ENCODE measurements at places on chromosomes 7 and 10. TPM values are rescaled to one million over a fixed set of nuclear protein-coding genes. Genes with fewer than 3 reads are reported as not detected.

DNA sequence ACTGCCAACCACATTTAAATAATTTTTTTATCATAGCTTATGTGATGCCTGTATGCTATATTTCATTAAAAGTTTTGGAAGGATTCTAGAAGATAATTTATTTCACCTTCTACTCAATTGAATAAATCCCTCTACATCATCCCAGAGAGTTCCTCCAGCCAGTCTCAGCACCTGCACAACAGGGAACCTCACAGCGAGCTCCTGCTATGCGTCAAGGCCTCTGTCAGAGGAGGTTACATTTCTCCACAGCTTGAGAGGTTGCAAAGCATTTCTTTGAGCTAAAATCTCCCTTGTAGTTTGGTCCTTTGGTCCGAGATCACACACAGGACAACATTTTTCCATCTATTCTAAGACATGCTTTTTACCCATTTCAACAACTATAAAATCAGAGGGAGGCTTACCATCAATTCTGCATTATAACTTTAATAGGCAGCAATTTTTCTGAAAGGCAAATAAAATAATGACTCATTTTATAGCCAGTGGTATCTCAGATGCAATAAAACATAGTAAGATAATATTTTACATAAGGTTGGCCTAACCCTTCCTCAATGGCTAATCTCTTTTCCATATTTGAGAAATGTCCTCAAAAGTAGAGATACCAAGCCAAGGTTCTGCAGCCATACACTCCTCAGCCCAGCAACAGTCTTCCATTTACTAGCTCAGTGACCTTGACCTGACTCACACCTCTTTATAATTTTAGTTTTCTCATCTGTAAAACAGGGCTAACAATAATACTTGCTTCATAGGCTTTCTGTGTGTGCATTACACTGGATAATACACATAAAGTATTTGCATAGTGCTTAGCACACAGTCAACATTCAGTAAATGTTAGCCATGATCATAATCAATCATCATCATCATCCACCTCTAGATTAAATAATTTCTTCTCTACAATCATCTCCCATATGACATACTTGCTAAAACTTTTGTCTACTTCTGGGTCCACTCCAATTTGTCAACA is 68.8 kb downstream of the DOCK4 start:
- no peak for DNase-seq

- DNase-seq, result no peak
Measured at GRCh38 chr7:66505531-66506451, 122.9 kb upstream of the KCTD7 start.

DNA sequence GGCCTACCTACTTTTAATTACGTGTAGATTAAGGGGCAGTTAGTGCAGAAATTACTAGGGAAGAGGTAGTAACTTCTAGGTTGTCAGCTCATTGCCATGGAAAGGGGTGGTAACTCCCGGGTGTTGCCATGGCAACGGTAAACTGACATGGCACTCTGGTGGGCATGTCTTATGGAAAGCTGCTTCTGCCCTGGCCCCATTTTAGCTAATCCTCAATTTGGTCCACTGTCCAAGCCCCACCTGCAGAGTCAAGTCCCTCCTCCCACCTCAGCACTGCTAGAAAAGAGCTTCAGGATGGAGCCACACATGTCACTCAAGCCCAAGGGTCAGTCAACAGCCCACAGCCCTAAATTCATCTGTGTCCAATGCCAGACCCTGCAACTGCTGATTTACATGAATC is 7.5 kb upstream of the ZKSCAN1 start:
- DNase-seq, result no peak

DNA sequence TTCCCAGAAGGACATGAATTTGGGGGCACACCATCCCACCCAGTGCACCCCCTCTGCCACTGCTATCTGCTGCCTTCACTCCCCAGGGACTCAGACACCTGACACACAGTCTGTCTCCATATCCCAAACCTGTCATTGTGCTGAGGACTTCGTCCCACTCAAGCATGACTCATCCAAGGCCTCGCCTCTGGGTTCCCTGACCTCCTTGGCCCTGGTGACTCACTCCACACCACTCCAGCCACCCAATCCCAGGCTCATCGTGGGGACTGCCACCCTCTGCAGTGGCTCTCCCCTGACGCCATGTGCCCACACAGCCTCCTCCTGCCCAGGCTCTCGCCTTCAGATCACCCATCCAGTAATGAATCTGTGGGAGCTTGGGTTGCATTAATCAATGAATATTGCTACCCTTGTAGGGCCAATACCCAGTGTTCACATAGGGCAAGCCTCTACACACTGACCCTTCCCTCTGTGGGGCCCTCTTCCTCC is 6.6 kb upstream of the INSIG1 start:
- DNase-seq, result no peak

DNA sequence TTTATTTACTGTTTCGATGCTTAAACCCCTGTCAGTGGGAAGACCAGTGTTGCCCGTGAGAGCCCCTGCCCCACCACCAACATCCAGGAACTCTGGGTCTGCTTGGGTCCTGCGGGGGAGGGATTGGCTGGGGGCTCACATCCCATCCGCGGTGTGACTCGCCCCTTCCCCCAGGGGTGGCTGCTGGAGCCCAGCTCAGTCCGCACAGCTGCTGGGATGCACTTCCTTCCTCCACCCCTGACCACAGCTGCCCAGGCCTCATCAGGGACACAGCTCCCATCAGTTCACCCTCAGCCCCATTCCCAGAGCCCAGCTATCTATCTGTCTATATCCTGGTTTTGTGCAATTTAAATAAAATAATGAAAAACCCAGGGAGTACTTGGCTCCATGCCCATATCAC is 54.5 kb downstream of the JAKMIP3 start:
- no peak for DNase-seq

DNA sequence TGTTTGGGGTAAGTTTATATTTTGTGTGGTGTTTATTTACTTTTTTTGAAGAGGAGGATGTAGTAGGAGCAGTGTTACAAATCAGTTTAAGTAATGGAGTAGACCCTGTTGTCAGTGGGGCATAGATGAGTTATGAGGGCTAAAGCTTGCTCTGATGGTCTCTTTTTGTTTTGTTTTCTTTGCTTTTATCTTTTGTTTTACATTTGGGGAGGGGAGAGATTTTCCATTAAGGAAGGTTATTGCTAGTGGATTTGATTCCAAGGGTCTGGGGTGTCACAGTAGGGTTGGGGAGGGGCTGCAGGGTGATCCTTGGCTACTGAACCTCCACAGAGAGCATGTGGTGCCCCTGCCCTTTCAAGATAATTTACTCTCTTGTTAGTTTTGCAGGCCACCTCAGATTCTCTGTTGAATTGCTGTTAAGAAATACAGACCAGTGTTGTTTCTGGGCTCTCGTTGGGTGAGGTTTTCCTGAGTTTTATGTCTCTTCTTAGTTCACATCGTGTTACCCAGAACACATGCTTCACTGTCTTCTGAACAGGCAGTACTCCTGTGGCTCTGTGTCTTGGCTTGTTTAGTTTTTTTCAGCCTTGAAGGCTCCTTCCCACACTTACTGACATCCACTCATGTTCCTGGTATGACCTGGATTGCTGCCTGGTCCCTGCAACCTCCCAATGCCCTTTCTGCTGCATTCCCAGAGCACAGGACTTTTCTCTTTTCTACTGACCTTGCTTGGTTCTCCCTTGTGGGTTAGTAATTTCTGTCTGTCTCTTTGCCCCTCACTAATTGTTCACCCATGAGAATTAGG is 4.2 kb downstream of the KIFBP start:
- no peak for DNase-seq

DNA sequence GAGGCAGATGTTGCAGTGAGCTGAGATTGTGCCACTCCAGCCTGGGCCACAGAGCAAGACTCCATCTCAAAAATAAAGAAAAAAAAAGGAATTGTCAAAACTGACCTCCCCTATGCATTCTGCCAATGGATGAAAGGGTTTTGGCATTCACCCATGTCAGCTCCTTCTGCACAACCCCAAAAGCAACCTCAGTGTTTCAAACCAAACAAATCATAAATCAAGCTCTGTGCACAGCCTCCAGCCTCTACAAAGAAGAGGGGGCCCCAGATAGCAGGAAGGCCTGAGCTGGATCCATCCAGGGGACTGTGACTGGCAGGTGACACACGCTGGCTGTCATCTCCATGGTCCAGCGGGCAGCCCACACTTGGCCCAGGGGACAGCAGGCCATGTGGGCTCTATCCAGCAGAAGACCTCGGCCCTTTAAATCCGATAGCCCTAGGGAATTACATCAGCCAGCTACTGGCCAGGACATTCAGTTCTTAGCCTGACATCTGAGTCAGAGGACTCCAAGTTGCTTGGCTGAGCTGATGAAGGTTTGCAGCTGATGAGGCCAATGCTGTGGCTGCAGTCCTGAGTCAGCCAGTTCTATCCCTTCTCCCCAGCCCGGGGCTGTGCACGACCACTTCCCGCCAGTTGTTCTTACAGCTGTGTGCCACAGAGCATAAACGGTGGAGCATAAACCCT is 52.0 kb upstream of the FIGNL1 start:
- DNase-seq, result peak; percentile 86

- no peak for DNase-seq
Measured at GRCh38 chr10:108862676-108863350, 1060.5 kb downstream of the XPNPEP1 start.

GRCh38 chr7:155765458-155765857 is 46.8 kb downstream of the SHH start:
- no peak for DNase-seq

DNA sequence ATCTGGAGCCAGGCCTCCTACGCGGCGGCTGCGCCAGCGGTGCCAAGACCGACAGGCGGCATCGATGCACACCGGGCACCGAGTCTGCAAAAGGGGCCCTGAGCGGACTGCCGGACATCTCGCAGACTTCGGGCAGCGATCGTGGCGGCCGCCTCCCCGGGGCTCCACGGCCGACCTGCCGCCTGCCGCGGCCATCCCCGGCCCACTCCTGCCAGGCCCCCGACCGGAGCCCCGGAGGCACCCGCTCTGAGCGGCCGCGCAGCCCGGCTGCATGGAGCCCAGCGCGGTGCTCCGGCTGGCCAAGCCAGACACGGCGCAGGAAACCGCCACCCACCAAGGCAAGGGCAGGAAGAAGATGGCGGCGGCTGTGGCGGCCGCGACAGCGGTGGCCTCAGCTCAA is 154.2 kb upstream of the KCTD7 start:
- DNase-seq, result no peak

GRCh38 chr10:52111101-52111891 is 202.8 kb upstream of the DKK1 start:
- DNase-seq, result no peak

- no peak for DNase-seq
Measured at GRCh38 chr7:135160858-135161653, 9.5 kb downstream of the CYREN start.

GRCh38 chr10:931326-932318 is at the start of gene LARP4B:
Gene LARP4B, minus strand, starts transcription at chr10:931705. Its CDS starts 45,984 bp downstream, at chr10:885721.
- DNase-seq, result peak; percentile 99

DNA sequence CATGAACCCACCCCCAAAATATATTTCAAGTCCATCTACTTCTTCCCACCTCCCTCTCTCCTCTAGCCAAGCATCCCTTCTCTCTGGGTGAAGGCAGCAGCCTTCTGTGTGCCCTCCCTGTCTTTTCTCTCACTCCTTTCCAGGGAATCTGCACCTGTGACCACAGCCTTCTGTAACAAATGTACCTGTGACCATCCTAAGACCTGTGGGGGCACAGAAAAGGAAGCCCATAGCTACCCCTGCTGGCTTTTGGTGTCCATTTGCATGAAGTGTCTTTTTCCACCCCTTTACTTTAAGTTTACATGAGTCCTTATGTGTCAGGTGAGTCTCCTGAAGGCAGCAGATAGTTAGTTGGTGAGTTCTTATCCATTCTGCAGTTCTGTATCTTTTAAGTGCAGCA is 2.0 kb upstream of the TBXAS1 start:
- DNase-seq, result no peak

- DNase-seq, result no peak
Measured at GRCh38 chr7:138499340-138499739, 39.3 kb downstream of the TRIM24 start.

GRCh38 chr10:1148855-1149605 is 92.8 kb downstream of the WDR37 start:
- DNase-seq, result peak; percentile 47

- DNase-seq, result no peak
Measured at GRCh38 chr7:11727864-11728263, 104.1 kb downstream of the THSD7A start.

DNA sequence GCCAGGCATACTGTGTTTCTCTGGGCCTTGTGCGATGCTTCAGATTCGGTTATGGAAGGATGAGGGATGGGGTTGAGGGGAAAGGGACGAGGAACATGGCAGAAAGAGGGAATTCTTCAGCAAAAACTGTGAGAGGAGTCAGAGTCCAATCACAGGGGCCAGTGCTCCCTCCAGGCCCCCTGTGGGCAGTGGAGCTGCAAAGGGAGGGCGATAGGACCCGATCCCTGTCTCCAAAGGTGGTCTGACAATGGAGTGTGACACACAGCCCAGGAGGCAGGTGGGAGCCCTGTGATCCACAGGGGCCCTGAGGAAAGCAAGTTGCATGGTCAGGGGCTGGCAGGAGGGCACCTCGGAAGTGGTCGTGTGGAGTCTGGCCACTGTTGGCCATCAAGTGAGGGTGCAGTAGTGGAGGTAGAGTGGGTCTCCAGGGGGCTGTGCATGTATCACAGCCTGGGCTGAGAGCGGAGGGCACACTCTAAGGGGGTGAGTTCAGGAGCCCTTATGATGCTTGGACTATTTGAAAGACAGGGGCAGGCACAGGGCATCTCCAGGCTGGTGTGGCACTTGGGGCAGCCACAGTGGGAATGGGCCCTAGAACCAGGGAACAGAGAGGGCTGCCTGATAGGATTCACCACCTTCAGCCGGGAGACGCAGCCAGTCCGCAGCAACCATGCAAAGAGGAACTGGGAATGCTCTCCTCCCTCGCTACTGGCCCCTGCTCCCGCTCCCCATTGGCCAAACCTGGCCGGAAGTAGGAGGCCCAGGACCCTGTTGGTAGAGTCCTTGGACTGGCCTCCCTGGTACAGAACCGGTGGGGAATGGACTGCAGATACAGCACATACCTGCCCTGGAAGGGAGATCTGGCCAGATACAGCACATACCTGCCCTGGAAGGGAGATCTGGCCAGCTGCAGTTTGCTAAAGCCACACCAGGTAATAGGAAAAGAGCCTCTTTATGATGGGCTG is 115.9 kb downstream of the ADCY1 start:
- DNase-seq, result peak; percentile 81

GRCh38 chr10:14585287-14586193 is 189.2 kb downstream of the FAM107B start:
- no peak for DNase-seq

The SDHAF3 gene
- total RNA-seq, result 11.8 TPM

The LIPK gene
- not detected for total RNA-seq

The ZNF680 gene
- 10.3 TPM for total RNA-seq

The WIPF3 gene
- 1.4 TPM for total RNA-seq

The SYNPO2L gene
- 0.10 TPM for total RNA-seq

The OR2A7 gene
- 3.8 TPM for total RNA-seq

The UNC5B gene
- total RNA-seq, result 5.3 TPM

The APBB1IP gene
- 37.2 TPM for total RNA-seq

The AGAP6 gene
- total RNA-seq, result 15.0 TPM

The TBRG4 gene
- 49.8 TPM for total RNA-seq

The FAM171A1 gene
- total RNA-seq, result 36.2 TPM

The CALML3 gene
- not detected for total RNA-seq

All from mesenteric fat pad (tissue), 1 donor.